ENCODE measurements at places on chromosomes 5 and 9.

DNA sequence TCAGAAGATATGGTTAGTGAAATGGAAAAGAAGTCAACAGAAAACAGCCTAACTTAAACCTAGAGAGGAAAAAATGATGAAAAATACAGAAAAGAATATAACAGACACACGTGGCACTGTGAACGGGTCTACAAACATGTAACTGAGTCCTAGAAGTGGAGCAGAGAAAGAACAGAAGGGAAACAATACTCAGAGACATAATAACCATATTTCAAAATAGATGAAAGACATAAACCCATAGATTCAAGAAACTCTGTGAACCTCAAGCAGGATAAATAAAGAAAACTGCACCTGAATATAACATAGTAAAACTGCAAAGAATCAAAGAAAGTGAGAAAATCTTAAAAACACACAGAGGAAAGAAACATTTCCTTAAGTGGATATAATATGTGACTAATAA, 67.7 kb upstream of the GOLGA1 start:
- DNase-seq = no peak

GRCh38 chr9:81980568-81980967, 8.0 kb upstream of the SPATA31D1 start:
- DNase-seq = no peak

- no peak for DNase-seq
These were observed 49.2 kb downstream of the MRPL36 start for GRCh38 chr5:1750469-1750868.

DNA sequence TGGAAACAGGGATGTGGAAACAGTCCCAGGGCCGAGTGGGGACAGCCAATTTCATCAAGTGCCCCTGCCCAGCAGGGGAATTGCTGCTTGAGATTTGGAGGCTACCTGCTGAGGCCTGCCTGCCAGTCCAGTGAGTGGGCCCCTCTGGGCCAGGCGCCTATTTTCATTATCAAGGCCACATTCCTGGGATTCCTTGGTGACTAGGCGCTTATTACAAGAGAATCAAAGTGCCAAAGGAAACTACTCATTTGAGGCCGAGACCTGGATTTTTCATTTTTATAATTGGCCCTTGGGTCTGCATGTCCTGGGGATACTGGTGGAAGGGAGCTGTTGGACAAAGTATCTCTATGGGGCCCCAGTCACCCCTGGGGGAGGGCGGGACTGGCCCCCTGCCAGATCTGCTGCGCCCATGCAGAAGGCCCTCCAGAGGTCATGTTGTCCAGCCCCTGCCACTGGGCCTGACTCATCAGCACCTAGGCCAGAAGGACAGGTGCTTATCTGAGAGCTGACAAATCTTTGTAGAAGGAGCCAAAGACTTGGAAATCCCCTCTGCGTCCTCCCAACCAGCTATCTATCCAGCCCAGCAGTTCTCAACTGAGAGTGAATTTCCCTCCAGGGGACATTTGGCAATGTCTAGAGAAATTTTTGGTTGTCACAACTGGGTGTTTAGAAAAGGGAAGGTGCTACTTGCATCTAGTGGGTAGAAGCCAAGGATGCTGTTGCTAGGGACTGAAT, 45.6 kb downstream of the FOXI1 start:
- DNase-seq = no peak

GRCh38 chr5:110288766-110289511, 437.5 kb downstream of the TMEM232 start:
- DNase-seq = no peak

DNA sequence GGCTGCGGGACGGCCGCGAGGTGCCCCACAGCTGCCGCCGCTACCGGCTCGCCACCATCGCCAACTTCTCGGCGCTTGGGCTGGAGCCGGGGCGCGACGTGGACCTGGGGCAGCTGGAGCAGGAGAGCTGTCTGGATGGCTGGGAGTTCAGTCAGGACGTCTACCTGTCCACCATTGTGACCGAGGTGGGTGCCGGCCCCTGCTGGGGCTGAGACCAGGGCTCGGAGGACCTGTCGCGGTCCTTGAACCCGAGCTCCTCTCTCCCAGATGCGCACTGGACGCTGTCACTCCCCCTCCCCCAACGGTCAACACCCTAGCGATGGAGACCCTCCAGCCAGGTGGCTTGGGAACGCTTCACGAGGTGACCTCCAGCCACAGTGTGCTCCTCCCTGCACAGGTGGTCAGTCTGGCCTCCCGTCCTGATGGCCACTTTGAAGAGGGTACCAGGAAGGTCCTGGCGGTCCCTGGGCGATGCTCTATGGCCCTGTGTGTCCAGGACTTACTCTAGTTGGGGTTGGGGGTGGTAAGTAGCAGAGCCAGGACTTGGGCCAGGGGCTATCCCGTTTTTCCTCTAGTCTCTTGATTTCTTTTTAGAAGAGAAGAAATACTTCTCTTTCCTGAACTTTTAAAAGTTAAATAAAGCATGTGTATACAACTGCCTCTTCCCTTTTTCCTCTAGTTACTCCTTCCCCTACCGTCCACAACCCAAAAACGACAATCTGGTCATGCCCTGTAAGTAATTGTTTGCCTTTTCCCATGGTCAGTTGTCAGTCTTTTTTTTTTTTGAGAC, 866 bp downstream of the SLC22A5 start:
- no peak for DNase-seq

- DNase-seq = no peak
These were observed 121.3 kb upstream of the CDH18 start for GRCh38 chr5:20109326-20109725.

DNA sequence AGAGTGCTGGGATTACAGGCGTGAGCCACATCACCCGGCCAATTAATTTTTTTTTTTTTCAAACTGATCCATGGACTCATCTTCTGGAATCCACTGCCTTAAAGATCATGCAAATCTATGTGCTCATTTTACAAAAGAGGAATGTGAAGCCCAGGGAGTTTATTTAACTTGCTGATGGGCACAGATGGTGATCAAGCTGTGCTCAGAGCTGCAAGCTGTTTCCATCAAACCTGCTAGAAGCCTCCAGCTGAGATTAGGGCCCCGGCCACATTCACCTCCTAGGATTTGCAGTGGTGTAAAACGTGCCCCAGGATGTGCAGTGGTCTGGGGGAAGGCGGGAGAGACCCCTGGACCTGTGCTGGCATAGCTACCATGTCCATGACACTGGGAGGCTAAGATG, 56.1 kb upstream of the TUT7 start:
- no peak for DNase-seq

DNA sequence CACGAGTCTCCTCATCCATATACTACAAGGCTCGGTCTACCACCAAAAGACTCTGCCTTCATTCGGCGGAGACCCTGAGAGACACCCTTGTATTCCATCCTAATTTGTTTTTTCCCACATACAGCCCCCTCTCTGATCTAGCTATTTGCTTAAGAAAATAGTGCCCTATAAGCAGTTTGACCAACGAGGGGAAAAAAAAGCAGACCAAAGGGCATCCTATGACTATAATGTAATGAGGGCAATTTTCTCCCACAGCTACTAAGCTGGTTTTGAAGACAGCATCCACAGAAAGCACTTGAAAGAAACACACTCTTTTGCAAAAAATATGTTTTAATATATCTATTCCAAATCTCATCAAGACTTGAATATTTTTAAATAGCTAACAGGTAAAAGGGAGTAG, 147.8 kb downstream of the MLLT3 start:
- DNase-seq = no peak

DNA sequence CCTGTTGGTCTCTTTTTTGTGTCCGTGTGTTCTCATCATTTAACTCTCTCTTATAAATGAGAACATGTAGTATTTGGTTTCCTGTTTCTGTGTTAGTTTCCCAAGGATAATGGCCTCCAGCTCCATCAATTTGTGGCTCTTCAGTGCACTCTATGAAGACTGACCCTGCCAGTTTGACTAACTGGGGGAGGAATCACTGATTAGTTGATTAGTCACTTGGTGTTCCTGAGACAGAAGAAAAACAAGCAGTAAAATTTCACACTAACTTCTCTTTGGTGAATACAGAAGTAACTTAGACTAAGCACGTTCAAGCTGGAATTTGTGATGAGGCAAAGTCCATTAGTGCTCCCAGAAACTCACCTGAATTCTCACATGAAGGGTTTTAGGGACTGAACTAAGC, 495.8 kb upstream of the RORB start:
- DNase-seq = no peak

GRCh38 chr9:131839281-131840084, 99.6 kb upstream of the RAPGEF1 start:
- DNase-seq = no peak

DNA sequence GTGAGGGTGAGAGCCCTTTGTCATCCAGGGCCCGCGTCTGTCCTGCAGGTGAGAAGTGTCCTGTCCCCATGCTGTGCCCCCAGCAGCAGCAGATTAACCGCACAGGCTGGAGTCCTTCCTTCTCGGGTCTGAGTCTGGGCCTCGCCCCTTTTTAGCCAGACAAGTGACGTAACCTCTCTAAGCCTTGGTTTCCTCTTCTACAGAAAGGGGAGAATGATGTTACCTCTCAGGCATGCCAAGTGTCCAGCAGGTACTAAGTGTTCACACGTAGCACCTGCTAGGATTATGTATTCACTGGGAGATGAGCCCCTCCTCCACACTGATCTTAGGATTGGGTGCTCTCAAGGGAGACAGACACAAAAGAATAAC, 6.9 kb downstream of the NEURL1B start:
- no peak for DNase-seq

DNA sequence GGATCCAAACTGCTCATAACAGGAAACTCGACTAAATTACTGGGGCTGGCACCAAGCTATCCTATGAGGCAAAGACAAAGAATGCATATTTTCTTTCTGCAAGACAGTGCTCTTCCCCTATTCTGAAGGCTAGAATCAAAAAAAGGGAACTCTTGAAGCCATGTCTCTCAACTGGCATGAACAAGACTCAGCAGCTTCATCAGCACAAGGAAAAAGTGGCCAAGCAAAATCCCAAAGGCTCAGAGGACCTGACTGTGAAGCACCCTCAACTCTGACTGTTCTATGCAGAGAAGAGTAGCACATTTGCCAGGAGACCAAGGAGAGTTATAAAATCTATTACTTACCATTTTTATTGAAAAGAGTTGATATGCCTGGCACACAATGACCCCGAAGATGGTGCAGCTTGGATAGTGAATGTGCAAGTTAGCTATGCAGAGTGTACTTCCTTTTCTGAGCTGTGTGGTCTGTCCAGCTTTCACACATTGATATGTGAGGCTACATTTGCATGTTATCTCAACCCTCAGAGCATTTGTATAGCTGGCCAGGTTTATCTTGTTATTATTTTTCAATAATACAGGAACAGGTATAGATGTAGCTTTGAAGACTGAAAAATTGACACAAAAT, 51.0 kb upstream of the FYB1 start:
- no peak for DNase-seq
